ENCODE measurements at places on chromosomes 11 and 22.

GRCh38 chr22:31637447-31637890 is 24.5 kb downstream of the PISD start:
- peak; percentile 40 for DNase-seq

DNA sequence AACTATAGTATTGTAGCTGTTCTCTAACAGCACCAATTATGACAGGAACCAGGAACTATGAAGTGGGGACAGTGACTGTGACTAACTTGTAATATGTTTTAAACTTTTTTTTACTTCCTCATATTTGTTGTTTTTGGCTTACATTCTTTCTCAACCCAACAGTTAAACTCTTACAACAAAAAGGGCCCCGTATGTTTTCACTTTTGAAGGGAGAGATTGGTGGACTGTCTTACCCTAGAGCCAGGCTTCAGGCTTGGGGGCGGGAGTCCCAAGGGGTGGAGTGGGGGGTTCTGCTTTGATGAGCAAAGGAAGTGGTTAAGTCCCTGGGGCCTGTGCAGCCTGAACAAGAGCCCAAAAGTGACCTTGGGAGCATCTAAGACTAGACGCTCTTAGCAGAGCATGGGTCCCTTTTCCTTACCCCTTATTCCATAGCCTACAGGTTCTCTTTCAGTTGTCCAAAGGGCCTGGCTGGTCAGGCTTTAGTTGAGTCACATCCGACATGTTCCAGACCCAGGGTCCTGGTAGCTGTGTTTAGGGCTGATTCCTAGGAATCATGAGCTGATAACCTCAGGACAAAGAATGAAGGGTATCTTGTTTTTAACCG is 38.8 kb downstream of the STIM1 start:
- DNase-seq = peak; percentile 55

GRCh38 chr11:103395612-103396011 is 286.4 kb downstream of the DYNC2H1 start:
- no peak for DNase-seq

DNA sequence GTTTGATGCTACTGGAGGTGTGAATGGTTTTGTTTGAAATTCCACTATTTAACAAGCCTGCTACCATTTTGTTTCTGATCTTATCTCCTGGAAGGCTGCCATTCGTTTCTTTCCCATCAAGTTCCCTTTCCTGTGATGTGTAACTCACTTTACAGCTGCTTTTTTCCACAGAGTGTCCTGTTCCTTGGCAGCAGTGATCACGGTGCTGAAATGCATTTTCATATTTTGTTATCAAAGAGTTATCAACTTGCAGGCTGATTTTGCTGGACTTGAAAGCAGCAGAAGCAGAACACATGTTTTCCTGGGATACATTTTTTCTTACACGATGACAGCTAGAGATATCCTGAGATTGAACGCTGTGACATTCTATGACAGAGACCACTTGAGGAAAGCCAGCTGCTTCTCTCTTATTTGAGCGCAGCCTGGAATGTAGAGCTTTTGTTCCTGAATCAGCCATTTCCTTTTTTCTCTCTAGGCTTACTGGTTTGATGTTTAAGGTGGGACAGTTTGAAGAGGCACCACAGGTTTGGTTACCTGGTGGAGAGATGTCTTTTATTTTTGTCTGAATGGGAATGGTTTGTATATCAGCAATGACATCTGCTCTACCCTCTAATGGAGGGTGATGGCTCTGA is 34.7 kb downstream of the PRR14L start:
- DNase-seq = no peak

DNA sequence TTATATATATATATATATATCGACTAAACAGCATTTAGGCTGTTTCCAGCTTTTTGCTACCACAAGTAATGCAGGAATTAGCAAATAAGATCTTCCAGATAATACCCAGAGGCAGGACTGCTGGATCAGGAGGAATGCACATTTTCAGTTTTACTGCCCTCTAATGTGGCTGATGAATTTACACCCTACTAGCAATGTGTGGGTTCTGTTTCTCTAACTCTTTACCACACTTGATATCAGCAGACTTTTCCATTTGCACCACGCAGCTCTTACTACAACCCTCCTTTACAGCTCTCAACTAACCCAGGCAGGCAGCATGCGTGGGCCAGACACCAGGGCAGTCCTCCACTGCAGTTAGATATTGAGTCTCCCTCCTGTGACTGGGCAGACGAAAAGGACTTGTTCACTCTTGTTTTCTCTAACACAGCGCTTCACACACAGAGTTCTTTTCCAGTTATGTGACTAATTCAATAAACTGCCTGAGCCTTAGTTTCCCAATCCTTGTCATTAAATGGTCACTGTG is 67.7 kb downstream of the IGLL5 start:
- no peak for DNase-seq

DNA sequence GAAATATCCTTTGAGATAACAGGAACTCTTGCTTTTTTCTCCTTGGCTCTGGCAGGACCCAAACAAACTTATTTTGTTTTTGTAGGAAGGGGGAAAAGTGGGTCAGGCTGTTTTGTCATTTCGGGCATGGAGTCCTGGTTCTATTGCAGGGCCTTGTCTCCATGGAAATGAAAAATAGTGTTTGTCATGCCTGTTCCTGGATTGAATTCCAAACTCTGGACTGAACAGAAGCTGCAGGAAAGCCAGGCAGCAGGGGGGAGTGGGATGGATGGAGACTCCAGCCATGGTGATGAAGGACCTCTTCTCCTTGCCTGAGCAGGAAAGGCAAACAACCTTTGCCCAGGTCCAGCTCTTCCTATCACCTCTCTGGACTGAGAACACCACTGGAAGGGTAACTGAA is 87.0 kb downstream of the SCN3B start:
- DNase-seq = no peak

GRCh38 chr22:45071618-45072017 is 61.8 kb upstream of the PHF21B start:
- no peak for DNase-seq

- DNase-seq = peak; percentile 78
Observed at GRCh38 chr11:124758355-124759265, 3.5 kb downstream of the ESAM start.

- no peak for DNase-seq
Observed at GRCh38 chr22:23604939-23605712, 25.0 kb upstream of the IGLL1 start.

GRCh38 chr11:17397311-17398002 is 9.0 kb upstream of the KCNJ11 start:
- DNase-seq = no peak

GRCh38 chr11:103842795-103843194 is 193.6 kb upstream of the DDI1 start:
- DNase-seq = no peak

- DNase-seq = no peak
Observed at GRCh38 chr22:35555483-35555890, 14.9 kb downstream of the RASD2 start.

DNA sequence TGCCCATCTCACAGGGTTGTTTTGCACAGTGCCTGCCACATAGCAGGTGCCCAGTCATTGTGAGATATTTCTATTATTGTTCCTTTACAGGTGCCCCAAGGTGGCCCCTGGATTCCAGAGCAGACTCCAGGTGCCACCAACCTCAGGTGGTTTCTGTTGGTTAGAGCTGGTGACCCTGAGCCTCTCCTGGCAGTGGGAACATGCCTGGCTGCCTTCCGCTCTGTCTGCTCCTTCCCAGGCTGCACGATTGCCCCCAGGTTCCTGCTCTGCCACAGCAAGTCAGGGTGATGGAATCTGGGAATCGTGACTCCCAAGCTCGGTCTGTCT is 12.6 kb upstream of the OMP start:
- no peak for DNase-seq

- DNase-seq = peak; percentile 13
Observed at GRCh38 chr11:58179648-58180047, 9.2 kb upstream of the OR9Q2 start.

DNA sequence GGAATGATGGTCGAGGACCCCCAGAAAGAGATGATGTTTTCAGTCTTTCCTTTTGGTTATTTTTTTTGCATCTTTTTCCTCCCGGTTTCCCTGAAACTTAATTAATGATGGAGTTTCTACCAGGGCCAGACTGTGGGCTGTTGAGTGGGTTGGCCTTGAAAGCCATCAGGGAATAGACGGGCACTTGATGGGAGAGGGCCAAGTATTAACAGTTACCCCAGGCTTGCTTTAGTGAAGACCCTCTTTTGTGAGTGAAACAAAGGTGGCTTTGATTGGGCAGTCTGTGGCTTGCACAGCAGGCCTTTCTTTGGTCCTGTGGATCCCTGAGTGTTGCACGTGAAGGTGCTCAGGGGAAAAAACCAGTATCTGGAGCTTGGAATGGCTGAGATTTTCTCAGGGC is 56.9 kb downstream of the AMOTL1 start:
- DNase-seq = no peak

DNA sequence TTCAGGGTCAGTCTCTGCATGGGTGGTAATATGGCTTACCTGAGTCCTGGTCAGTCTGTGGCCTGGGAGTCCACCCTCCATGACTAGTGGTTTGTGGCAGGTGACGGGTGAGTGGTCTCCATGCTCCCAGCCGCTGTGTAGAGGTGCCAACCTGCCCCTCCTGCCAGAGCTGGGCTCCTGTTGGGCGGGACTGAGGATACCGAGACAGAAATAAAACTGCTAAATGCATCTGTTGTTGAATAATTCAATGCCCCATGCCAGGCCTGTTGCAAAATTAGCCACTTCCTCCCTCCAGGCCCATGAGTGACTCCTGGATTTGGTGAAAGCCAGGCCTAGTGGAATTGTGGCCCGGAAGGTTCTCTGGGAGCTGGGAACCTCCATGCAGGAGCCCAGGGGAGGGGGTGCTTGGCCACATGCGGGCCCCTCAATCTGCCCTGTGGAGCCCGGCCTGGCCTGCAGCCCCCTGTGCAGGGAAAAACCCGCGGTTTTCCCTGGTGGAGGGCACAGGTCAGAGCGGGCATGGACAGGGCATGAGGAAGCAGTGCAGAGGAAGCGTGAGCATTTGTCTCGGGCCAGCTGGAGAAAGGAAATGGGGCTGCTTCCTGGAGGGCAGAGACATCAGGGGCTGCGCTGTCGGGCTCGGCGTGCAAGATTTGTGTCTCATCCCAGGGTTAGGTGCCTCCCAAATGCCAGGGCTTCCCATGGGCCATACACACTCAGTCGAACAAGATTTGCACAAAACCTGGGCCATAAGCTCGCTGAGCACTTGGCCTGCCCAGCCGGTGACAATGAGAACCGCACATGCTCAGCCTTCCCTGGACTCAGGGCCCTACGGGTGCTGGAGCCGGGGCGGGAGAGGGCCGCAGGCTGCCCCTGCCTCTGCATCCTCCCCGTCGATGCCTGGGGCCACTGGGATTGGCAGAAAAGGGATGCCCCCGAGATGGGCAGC is 66.9 kb downstream of the KCNQ1 start:
- DNase-seq = peak; percentile 36

- DNase-seq = no peak
Observed at GRCh38 chr22:37664249-37665101, 6.0 kb downstream of the PDXP start.

All from left ventricle myocardium inferior (tissue), 1 donor.